Substantia nigra (tissue), 51 donors: ENCODE measurements at places on chromosomes 7 and 10.

GRCh38 chr7:83655951-83656556 is 7.1 kb upstream of the SEMA3E start:
- no peak for DNase-seq

DNA sequence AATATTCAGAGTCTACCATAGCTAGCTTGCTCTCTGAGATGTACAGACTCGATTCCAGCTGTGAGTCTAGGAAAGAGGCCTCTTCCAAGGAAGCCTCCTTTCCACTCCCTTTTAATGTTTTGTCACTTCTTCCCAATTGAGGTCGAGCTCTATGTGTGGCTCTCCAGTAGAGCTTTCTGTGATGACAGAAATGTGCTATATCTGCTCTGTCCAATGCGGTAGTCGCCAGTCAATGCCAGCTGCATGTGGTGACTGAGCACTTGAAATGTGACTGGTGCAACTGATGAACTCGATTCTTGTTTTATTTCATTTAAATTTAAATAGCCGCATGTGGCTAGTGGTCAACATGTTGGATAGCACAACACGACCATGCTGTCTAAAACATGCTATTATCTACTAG is 387.0 kb upstream of the NRP1 start:
- no peak for DNase-seq

DNA sequence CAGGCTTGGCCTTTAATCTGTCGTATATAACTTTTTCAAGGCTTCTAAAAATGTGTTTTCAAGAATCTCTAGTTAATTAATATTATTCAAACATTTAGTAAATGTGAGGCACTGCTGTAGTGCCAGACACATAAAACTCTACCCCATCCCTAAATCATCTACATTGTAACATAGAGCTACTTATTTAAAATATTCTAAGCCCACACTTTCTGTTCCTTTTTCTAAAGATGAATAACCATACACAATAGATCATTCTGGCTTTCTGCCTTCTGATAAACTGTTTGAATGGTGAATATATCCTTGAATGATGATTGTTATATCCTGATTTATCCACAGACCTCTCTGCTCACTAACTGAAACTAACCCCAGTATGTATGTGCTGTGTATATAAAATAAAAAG is 41.4 kb downstream of the BRAF start:
- DNase-seq, result no peak

- DNase-seq, result no peak
Measured at GRCh38 chr7:116229366-116229765, 19.0 kb downstream of the TES start.

GRCh38 chr7:43108255-43109011 is 4.0 kb upstream of the HECW1 start:
- DNase-seq, result no peak
